Muscle of back (tissue), 13 donors: ENCODE measurements at places on chromosomes 2 and 18. TPM values are rescaled to one million over a fixed set of nuclear protein-coding genes. Genes with fewer than 3 reads are reported as not detected.

NEU2 gene
- not detected for polyA plus RNA-seq

KCNJ13 gene
- not detected for polyA plus RNA-seq

DNA sequence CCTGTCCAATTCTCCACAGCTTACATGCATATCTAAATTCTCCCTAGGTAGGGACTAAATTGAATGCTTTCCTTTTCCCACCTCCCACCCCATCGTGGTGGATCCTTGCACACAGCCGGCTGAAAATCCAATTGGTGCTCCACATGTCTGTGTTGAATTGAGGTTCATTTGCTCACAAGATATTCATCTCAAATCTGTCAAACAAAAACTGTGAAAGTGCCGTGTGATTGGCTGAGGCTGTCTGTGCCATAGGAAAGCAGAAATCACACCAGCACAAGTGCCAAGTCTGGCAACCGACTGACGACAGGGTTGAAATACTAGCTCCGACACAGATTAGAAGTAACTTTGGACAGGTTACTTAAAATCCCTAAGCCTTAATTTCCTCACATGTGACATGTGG lies 823.3 kb downstream of the TDRD15 start:
- DNase-seq = no peak

DNA sequence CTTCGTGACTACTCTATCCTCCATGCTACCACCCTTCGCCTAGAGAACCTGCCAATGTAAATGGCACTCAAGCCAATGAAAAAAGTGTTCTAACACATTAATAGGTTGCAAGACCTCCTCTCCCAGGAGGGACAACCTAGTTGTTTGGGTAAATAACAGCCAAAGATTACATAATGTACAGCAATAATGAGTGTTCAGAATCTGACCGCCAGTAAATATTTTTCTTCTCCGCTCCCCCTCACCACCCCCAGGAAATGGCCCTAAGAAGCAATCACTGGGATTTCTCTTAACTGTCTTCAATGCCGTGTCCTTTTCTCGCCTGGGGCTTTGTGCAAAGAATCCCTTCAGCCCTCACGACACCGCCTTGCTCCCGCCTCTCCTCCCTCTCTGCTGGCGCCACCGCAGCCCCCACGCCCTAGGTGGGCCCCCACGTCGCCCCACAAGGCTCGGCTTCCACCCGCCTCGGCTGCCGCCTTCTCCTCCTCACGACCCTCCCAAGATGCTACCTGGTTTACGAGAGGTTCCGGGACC lies 458 bp downstream of the HYCC2 start:
- DNase-seq = no peak

KANSL3 gene
- polyA plus RNA-seq = 27.4 TPM

NFATC1 gene
- polyA plus RNA-seq = 12.5 TPM

SLC66A3 gene
- 15.6 TPM for polyA plus RNA-seq

DNA sequence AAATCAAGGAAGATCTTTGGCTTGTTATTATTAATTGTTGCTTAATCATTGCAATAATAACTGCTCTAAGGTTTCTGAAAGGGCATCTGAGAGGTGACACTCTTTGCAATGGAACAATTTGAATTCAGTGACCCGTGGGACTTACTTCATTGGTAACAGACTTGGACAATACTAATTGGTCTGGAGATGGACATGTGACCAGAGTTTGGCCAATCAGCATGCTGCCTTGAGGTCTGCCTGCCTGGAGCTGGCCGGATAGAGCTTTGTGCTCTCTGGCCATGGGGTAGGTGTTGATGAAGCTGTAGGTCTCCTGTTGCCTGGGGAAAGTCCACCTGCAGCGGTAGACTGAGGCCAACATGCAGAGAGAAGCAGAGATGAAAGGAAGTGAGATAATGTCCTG lies 24.0 kb upstream of the VPS4B start:
- DNase-seq = no peak

DNA sequence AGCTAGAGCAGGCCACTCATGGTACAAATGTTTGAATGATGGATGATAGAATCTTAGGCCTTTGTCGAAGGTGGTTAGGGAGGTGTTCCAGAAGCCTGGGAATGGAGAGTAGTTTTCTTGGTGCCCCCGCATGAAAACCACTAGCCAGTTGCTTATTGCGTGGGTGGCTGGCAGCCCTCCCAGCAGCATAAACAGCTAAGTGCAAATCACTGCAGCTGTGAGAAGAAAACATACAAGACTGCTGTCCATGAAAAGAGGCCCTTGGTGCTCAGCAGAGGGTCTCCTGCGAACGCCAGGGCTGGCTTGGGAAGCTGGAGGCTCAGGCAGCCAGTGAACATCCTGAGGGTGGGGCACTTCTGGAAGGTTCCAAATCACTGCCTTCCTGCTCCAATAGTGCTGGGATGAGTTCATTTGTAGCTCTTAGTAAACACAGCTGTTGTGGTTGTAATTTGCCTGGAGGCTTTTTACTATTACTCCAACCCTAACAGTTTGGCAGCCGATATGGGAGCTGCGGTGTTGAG lies 118.8 kb downstream of the MGAT5 start:
- DNase-seq = peak; percentile 82

DNA sequence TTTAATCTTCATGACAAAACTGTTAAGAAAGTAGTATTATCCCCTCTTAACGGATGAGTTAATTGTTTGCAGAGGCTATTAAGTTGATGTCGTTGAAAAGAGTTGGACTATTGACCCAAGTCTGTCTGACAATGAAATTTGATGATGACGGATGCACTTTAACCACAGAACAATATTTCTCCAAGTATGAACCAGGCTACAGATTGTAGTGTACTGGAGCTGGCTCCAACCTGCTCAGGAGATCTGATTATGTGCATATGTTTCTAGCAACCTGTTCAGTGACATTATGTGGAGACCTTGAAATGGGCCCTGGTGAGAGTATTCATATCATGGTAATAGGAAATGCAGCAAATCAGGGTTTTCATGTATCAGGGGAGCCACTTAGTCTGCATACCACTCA lies 174.1 kb downstream of the CDH7 start:
- no peak for DNase-seq

PSMA8 gene
- not detected for polyA plus RNA-seq

UGT1A1 gene
- not detected for polyA plus RNA-seq
